DMS79 (cell line): ENCODE measurements at places on chromosomes 11 and 22.

- DNase-seq: no peak
These were observed 118.3 kb upstream of the RCN1 start for GRCh38 chr11:31972623-31973022.

DNA sequence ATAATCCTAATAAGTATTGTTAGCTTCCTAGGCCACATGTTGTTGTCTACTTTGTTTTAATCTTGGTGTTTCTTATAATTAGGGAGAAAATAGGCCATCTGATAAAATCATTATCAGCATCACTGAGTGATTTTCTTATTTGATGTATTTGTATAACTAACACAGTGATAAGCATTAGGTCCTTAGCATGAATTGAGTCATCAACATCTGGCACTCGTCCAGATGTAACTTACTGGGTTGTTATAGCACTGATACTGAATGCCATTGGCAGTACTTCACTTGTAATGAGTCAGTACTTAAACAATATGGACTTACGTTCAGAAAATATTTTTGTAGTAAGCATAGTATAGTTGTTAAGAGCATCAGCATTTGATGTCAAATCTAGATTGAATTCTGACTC lies 16.2 kb downstream of the API5 start:
- no peak for DNase-seq

DNA sequence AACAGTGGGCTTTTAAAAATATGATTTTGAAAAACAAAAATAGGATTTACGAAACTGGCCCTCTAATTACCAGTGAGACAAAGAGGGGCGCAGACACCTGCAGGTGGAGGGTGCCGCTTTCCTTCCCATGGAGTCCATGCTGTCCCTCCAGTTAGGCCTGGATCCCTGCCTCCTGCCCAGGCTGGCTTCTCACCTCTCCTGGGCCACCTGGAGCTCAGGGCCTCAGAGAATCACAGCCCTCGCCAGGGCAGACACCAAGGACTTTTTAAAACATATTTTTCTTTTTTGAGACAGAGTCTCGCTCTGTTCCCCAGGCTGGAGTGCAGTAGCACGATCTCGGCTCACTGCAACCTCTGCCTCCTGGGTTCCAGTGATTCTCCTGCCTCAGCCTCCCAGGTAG lies 1437.2 kb downstream of the TBC1D22A start:
- DNase-seq: no peak

- DNase-seq: no peak
These were observed 115.9 kb downstream of the ATM start for GRCh38 chr11:108338750-108339149.

DNA sequence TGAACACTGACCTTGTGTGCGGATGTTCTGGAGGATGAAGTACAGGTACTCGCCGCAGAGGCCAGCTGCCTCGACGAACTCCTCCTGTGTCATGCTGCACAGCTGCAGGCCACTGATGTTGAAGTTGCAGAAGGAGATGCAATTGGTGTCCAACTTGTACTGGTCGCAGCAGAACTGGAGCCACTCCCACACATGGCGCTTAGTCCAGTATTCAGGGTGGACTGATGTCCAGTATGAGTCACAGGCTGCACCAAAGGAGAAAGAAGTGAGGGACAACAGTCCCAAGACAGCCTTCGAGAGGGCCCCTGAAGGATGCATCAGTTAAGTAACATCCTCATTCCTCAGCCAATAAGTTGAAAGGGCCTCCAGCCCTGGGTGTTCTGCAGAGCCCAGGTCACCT lies 20.1 kb downstream of the ELF5 start:
- no peak for DNase-seq

GRCh38 chr22:46149512-46150033 lies 753 bp upstream of the PPARA start:
- DNase-seq: no peak

DNA sequence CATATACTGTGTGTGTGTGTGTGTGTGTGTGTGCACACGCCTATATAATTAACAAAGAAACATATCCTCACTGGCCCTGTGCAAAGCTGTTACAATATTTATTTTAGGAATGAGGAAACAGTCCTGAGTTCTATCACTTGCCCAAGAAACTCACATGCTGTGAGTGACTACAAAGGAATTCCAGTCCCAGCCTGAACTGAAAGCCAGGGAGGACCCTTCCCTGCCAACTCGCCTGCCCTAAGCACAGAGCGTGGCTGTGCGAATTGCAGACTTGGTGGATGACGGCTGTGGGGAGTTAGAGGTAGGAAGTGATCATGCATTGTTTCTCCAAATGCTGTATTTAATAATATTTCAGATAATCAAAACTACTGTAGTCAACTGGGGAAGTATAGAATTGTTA lies 26.4 kb upstream of the CD5 start:
- no peak for DNase-seq

GRCh38 chr11:123000721-123001120 lies 19.1 kb upstream of the BSX start:
- no peak for DNase-seq

- no peak for DNase-seq
These were observed 101.8 kb upstream of the GAL start for GRCh38 chr11:68582416-68583040.

DNA sequence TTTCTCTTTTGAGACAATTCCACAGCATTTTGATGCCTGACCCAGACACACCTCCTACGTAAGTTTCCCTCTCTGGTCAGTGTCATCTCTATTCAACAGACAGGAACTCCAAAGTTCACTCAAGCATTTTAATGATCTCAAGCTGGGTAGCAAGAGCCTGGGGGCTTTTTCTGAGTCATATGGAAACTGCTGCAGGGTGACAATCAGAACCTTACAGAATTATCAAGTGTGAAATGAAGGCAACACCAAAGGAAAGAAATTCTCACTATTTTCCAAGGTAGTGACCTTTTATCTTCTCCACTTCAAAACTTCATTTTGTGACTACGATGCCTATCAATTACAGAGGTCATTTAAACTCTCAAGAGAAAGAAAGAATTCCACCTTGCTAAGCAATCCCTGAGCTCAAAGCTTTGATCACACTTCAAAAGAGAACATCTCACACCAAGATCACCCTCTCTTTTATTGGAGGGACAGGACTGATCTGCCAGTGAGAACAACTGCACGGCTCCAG lies 229.0 kb upstream of the ZC3H12C start:
- no peak for DNase-seq

DNA sequence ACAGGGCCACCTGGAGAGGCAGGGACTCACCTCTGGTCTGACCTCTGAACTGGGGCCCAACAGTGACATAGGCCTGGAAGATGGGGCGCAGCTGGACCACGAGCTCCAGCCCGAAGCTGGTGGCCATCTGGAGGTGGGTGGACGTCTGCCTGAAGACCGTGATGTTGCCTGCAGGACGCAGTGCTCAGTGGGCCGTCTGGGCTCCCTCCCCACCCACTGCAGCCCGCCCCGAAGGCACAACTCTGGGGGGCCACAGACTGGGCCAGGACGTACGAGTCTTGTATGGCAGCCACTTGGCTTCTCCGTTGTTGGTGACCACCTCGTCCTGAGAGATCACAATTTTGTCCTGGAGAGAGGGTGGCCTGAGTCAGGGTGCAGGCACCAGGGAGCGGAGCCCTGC lies 7.9 kb downstream of the MUC6 start:
- no peak for DNase-seq

DNA sequence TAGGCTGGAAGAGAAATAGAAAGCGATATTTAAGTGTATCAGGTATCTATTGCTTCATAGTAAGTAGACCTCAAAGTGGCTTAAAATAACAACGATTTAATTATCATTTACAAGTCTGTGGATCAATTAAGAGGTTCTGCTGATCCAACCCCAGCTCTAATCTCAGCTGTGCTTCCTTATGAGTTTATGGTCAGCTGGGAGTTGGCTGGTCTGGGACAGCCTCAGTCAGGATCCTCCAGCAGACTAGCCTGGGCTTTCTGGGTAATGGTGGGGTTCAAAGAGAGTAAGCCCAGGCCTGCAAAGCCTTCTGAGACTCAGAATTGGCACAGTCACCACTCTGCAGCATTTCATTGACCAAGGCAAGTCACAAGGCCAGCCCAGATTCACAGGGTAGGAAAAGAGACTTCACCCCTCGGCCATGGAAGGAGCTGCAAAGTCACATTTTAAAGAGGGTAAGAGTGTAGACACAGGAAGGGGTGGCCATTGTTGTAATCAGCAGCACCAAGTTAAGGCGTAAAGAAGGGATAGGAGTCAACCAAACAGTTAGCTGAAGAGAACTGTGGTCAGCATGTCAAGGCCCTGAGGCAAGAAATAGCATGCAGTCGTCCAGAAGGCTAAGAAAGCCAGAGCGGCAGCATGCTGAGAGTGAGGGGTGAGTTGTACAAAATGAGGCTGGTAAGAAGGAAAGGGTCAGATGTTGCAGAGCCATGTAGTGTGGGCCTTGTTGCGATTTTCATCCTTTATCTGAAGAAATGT lies 168.2 kb downstream of the ETS1 start:
- DNase-seq: no peak

DNA sequence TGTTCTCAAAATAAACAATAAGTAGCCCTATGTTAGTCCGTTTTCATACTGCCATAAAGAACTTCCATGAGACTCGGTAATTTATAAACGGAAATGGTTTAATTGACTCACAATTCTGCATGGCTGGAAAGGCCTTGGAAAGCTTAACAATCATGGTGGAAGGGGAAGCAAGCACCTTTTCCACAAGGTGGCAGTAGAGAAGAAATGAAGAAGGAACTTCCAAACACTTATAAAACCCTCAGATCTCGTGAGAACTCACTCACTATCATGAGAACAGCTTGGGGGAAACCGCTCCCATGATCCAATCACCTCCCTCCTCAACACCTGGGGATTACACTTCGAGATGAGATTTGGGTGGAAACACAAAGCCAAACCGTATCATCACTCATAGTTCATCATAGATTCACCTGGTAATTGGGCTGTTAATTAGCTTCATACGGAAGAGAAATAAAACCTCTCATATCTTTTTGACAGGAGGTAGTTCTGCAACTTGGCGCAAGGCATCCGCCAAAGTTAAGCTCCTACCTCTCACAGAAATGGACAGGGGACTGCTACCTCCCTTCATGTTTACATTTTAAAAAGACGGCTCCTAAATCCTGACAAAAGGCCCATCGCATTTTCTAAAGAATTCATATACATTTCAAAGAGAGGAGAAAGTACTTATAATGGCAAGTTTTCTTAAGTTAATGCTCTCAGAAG lies 49.0 kb downstream of the MUC15 start:
- DNase-seq: no peak

GRCh38 chr11:83922318-83922717 lies 636.2 kb upstream of the CCDC90B start:
- DNase-seq: no peak

DNA sequence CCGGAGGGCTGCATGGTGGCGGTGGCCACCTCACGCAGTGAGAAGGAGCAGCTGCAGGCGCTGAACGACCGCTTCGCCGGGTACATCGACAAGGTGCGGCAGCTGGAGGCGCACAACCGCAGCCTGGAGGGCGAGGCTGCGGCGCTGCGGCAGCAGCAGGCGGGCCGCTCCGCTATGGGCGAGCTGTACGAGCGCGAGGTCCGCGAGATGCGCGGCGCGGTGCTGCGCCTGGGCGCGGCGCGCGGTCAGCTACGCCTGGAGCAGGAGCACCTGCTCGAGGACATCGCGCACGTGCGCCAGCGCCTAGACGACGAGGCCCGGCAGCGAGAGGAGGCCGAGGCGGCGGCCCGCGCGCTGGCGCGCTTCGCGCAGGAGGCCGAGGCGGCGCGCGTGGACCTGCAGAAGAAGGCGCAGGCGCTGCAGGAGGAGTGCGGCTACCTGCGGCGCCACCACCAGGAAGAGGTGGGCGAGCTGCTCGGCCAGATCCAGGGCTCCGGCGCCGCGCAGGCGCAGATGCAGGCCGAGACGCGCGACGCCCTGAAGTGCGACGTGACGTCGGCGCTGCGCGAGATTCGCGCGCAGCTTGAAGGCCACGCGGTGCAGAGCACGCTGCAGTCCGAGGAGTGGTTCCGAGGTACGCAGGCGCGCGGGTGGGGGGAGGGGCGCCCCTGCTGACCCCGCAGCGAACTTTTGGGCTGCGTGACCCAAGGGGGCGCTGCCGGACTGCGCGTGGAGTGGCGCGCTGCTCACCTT lies 670 bp downstream of the NEFH start:
- DNase-seq: no peak

- no peak for DNase-seq
These were observed 363.7 kb upstream of the SYN3 start for GRCh38 chr22:33421859-33422258.

DNA sequence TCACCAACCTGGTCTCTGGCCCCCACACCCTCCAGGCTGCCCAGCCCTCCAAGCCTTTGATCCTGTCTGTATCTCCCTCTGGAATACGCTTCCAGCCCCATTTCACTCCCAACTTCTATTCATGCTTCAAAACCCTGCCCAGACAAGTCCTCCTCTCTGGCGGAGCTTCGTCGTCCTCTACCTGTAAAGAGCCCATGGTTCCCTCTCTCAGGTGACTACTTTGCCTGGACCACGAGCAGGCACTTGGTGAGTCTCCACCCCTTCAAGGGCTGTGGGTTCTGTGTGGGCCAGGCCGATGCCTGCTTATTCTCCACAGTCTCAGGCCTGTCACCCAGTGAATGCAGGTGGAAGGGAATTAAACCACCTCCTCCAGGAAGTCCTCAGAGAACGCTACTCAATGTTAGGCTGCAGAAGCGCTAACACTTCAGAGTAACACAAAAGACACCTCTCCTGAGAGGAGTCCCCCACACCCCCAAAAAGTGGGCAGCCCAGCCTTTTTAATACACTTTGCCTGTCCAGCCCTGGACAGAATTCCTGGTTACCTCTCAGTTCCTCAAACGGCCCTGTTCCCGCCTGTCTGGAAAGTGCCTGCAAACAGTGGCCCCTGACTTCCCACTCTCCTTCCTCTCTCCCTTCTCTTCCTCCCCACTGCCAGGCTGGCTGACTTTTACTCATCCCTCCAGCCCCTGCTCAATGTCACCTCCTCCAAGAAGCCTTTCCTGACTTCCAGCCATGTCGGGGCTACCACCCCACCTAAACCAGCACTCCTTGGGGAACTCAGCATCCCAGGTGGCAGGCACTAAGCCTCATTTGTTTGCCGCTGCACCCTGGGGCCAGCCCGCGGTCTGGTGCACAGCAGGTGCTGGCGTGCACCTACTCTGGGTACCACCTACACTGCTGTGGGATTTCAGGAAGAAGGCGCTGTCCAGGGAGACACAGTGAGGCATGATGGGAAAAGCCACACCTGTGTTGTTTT lies 9.0 kb downstream of the RAC2 start:
- DNase-seq: no peak

- DNase-seq: no peak
These were observed 103.2 kb upstream of the IGLL5 start for GRCh38 chr22:22784249-22785039.

- DNase-seq: no peak
These were observed at the start of gene BCR for GRCh38 chr22:23180301-23180892. Gene BCR (plus strand): TSS chr22:23180509. CDS start chr22:23180961, 452 bp downstream.

DNA sequence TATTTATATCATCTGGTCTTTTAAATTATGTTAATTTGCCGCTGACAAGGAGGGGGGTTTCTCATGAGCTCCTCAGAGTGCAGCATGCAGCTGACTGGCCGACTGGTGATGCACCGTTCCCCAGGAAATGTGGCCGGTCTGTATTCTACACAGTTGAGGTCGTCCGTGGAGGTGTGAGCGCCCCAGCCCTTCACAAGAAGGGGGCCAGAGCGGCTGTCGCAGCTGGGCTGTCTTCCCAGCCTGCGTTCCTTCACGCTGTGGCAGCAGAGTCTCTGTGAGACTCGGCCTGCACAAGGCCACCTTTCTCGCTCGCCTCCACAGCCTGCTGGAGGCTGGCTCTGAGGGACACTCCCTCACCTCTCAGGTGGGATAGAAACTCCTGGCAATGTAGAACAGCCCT lies 43.2 kb downstream of the AP2A2 start:
- DNase-seq: no peak

GRCh38 chr11:1055990-1056771 lies 18.5 kb upstream of the MUC2 start:
- no peak for DNase-seq
